ENCODE measurements at places on chromosomes 3 and 15.

DNA sequence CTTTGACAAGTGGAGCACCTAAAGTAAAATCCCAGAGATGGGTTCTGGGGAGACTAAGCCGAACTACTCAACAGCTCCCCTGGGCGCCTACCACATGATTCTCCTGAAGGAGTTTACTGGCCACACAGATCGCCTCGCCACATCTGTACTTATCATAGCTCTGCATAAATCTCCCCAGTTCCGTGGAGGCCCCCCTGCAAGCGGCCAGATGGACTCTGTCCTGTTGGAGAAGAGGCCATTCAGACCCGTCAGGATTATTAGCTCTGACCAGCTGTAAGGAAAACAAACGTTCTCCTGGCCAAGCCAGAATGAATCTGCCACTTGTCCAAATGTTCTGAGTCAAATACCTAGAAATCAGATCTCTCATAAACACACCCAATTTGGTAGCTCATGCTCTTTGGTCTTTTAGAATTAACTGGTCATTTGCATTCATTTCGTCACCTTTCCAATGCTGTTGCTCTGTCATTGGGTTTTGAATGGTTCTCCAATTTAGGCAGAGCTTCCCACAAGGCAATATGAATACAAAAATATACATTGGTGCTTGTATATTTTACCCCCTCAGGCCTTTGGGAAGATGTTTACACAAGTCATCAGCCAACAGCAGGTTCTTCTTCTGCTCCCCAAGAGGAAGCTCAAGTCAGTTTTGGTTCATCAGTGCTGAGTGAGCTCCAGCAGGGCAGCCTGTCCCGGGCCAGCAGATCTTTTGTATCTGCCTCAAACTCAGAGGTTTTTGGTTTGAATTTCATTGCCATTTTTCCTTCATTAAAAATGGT lies 124.5 kb downstream of the THSD4 start:
- no peak for DNase-seq

DNA sequence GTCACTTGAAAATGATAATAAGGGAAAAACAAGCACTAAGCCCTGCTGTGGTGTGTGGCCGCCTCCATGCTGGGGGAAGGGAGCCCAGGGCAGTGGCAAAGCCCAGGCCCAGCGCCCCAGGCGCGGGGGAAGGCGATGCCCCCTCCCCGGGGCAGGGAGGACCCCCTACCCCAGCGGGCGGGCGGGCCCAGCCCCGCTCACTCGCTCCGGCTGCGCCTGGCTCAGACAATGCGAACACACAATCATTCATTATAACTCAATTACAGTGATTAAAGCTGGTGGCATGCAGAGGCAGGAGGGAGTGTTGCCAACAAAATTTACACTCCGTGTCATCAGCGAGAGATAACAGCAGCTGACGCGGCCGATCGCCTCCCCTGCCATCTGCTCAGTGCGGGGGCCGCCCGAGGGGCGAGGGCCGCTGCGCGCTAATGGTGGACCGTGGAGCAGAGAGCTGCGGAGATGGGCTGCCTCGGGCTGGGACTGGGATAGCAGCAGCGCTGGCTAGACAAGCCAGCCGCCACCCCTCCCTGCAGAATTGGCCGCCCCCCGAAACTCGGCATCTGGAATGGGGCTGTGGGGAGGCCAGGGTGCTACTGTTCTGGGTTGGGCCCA lies 64.1 kb downstream of the TLE3 start:
- no peak for DNase-seq

DNA sequence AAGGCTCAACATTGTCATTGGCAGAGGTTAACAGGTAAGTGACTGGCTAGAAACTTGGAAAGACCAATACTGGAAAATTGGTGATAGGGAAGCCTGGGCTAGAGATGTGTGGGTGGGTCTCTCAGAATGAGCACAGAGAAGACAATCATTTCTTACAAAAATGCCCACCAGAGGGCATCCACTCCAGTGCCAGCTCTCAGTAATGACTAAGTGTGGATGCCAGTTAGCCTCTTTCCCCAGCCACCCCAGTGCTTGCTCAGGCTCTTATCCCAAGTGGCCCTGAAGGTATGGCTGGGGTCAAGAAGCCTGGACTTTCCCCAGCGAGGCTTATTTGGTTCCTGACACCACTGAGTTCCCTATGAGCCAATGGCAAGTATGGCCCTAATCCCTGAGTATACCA lies 115.9 kb upstream of the ST8SIA2 start:
- no peak for DNase-seq

GRCh38 chr15:51313074-51313393 lies 25.4 kb downstream of the CYP19A1 start:
- DNase-seq, result no peak
